ENCODE measurements at places on chromosomes 11 and 22.

DNA sequence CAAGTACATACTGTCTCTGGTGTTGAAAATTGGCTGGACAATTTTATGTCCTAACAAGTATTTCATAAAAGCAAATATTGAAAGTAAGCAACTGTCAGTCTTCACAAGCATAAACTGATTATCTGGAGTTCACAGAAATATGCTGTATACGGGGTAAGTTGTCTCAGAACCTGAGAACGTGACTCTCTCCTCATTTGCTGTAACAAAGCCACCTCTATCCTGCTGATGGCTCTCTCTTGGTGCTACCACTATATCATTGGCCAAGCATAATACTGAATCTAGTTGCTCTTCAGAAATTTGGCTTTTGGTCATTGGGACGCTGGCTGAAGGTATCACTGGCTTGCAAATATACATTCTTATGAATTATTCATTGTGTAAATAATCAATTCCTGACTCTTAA is 1078.0 kb downstream of the LRRC4C start:
- DNase-seq: no peak

DNA sequence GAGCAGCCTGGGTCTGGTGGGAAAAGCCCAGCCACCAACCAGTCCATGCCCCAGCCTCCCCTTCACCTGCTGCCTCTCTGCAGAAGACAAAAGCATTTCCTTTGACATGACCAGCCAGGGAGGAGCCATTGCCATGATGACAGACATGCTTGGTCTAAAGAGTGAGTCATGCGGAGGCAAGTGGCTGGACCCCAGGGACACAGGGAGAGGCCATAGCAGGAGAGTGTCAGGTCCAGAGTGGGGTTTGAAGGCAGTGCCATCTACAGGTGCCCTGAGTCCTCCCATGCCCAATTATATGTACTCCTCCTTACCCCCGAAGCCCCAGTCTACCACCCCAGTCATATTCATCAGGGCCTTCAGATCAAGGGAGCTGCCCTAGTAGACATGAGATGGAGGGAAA is 67.4 kb downstream of the SCN3B start:
- DNase-seq: no peak

DNA sequence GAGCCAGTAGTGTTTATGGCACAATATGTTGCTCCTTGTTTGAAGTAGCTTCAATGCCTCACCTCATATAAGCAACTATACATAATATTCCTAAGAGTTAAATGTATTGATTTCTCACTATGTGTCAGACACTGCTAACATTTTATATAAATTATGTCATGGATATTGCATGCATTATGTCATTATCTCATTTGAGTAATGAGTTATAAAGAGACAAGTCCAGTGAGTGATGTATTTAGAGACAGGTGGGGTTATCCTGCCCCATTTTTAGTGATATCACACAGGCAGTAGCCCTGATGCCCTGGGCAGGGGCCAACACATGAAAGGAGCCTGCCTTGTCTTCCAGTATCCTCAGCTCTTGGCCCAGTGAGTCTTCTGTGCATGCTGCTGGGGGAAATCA is 247.0 kb upstream of the SESN3 start:
- no peak for DNase-seq

GRCh38 chr22:37273846-37274225 is 8.5 kb upstream of the CYTH4 start:
- DNase-seq: no peak

GRCh38 chr11:81036168-81036870 is 1595.5 kb upstream of the TENM4 start:
- no peak for DNase-seq

GRCh38 chr11:69671734-69672465 is 3.3 kb downstream of the LTO1 start:
- no peak for DNase-seq

- DNase-seq: peak; percentile 42
Observed at GRCh38 chr11:29333993-29334775, 682.6 kb downstream of the KCNA4 start.

- DNase-seq: no peak
Observed at GRCh38 chr11:75516886-75517285, 8.9 kb downstream of the GDPD5 start.

DNA sequence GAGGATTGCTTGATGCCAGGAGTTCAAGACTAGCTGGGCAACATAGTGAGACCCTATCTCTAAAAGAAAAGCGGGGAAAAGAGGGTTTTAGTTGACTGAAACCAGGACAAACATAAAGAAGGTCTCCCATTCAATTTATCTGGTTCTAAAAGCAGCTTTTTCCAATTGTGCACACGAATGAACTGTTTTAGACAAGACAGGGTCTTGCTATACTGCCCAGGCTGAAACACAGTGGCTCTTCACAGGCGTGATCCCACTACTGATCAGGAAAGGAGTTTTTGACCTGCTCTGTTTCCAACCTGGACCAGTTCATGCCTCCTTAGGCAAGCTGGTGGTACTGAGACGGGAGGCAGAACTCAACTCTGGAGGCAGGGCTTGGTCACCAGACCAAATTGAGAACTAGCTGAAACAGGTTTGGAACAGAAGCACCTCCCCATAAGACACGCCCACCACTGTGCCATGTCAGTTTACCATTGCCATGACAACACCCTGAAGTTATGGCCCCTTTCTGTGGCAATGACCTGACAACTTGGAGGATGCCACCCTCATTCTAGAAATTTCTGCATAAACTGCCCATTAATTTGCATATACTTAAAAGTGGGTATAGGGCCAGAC is 2.8 kb upstream of the NUCB2 start:
- no peak for DNase-seq

GRCh38 chr22:42432020-42432596 is at the start of gene NFAM1:
Gene NFAM1, minus strand, starts transcription at chr22:42432403. Its CDS starts 46 bp downstream, at chr22:42432357.
- DNase-seq: peak; percentile 29

GRCh38 chr22:39101226-39101625 is 4.2 kb downstream of the APOBEC3H start:
- no peak for DNase-seq
